Kidney (tissue), 22 donors: ENCODE measurements at places on chromosomes 4 and X. TPM values are rescaled to one million over a fixed set of nuclear protein-coding genes. Genes with fewer than 3 reads are reported as not detected.

Gene PDZD11
- total RNA-seq = 31.3 TPM

Gene ADH1C
- total RNA-seq = 9.3 TPM

Gene PWWP3B
- 1.4 TPM for total RNA-seq

Gene SPP1
- 5,484 TPM for total RNA-seq

Gene PRDM5
- total RNA-seq = 9.1 TPM

Gene ZFP42
- total RNA-seq = not detected

Gene HTR2C
- not detected for total RNA-seq

Gene GAGE2A
- total RNA-seq = not detected

Gene MSN
- total RNA-seq = 391 TPM

Gene CXCL11
- not detected for total RNA-seq

Gene TMEM255A
- total RNA-seq = 1.2 TPM

Gene HSFX1
- total RNA-seq = 0.98 TPM

Gene GALNTL6
- 0.60 TPM for total RNA-seq

Gene SPANXN4
- total RNA-seq = not detected

Gene DHX15
- total RNA-seq = 120 TPM

Gene SHROOM4
- 21.8 TPM for total RNA-seq

Gene SLIT2
- 11.5 TPM for total RNA-seq
